Naive thymus-derived CD4-positive, alpha-beta T cell (primary cell): ENCODE measurements at places on chromosomes 6 and 20. TPM values are rescaled to one million over a fixed set of nuclear protein-coding genes. Genes with fewer than 3 reads are reported as not detected.

GRCh38 chr6:6806844-6807518 lies 218.5 kb downstream of the LY86 start:
- no peak for DNase-seq
- H3K27ac ChIP-seq: no peak overlapping the region
- no peaks in the 10 kb centered on the region for H3K27me3 ChIP-seq
- H3K4me3 ChIP-seq: no peak overlapping the region

The ZFP64 gene
- total RNA-seq: 11.6 and 11.9 TPM in 2 replicates

- H3K4me3 ChIP-seq: no peak overlapping the region
- no peak for DNase-seq
- peaks cover 4% of the 10 kb centered on the region for H3K27me3 ChIP-seq
Measured at GRCh38 chr20:62479656-62480055, 3.9 kb upstream of the GATA5 start.

DNA sequence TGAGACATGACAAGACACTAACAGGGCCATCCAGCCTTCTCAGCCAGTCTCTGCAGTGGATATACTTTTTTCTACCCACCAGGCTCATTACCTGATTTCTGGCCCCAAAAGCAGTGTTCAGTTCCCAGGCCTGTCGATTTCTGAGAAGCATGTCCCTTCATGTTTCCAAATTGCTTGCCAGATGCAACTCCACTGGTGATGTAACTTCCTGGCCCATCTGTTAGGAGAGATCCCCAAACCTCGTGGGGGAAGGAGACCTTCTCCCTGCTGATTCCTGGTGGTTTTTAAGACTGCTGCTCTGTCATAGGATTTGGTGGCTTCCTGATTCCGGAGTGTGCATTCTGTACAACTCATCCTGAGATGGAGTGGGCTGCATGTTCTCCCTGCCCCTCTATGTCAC lies 31.6 kb upstream of the MRPS10 start:
- H3K36me3 ChIP-seq: peaks cover 23% of the 10 kb centered on the region
- no peak for DNase-seq
- no peaks in the 10 kb centered on the region for H3K27me3 ChIP-seq
- no peaks in the 10 kb centered on the region for H3K4me1 ChIP-seq

DNA sequence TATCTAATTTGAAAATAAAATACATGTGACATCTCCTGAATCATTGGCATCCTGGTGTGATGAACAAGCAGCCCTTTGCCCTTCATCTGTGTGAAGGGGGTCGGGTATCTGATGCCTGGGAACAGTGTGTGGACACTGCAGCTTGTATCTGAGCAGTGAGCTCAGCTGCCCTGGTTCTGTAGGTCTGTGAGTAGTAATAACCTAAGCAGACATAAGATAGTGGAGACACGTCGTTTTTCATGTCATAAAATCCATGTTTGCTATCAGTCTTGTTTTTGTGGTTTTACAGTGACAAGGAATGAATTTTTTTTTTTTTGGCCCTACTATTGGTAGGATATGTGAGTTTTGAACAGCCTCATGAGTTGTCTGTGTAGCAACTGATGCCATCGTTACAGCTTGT lies 133.0 kb downstream of the JARID2 start:
- H3K27me3 ChIP-seq: no peaks in the 10 kb centered on the region
- H3K36me3 ChIP-seq: peaks cover 2% of the 10 kb centered on the region
- H3K27ac ChIP-seq: no peak overlapping the region
- H3K4me3 ChIP-seq: no peak overlapping the region
- peaks cover 6% of the 10 kb centered on the region for H3K4me1 ChIP-seq

- no peaks in the 10 kb centered on the region for H3K4me1 ChIP-seq
- H3K27me3 ChIP-seq: no peaks in the 10 kb centered on the region
- no peak overlapping the region for H3K4me3 ChIP-seq
- DNase-seq: no peak
- H3K36me3 ChIP-seq: no peaks in the 10 kb centered on the region
- no peak overlapping the region for H3K27ac ChIP-seq
Measured at GRCh38 chr6:121764493-121764892, 329.0 kb downstream of the GJA1 start.

- H3K4me1 ChIP-seq: no peaks in the 10 kb centered on the region
- no peak overlapping the region for H3K4me3 ChIP-seq
- no peak overlapping the region for H3K27ac ChIP-seq
- no peaks in the 10 kb centered on the region for H3K27me3 ChIP-seq
- no peak for DNase-seq
- H3K36me3 ChIP-seq: no peaks in the 10 kb centered on the region
Measured at GRCh38 chr6:16089232-16090062, 39.4 kb upstream of the MYLIP start.

GRCh38 chr20:58868795-58869194 lies 16.3 kb downstream of the GNAS start:
- no peak overlapping the region for H3K4me3 ChIP-seq
- no peaks in the 10 kb centered on the region for H3K36me3 ChIP-seq
- no peak overlapping the region for H3K27ac ChIP-seq
- H3K27me3 ChIP-seq: peaks cover 3% of the 10 kb centered on the region
- no peak for DNase-seq

DNA sequence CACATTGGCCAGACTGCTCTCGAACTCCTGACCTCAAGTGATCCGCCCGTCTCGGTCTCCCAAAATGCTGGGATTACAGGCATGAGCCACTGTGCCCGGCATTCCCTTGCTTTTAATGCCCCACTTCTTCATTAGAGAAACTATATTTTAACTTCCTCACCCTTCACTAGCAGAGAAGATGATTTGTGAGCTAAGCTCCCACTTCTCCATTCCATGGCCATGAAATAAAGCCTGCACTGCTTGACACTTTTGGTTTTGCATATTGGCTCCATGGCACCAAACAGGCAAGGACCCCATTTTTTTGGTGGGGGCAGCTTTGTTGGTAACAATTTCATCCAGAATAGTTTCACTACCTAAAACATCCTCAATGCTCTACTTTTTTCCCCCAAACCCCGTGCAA lies 145.3 kb downstream of the TFAP2B start:
- no peak overlapping the region for H3K27ac ChIP-seq
- H3K36me3 ChIP-seq: no peaks in the 10 kb centered on the region
- no peak for DNase-seq
- H3K4me1 ChIP-seq: no peaks in the 10 kb centered on the region
- H3K27me3 ChIP-seq: no peaks in the 10 kb centered on the region

The SIRT5 gene
- 23.3 TPM for total RNA-seq

GRCh38 chr6:139430899-139431601 lies 56.6 kb upstream of the CITED2 start:
- no peak for DNase-seq
- H3K4me1 ChIP-seq: no peaks in the 10 kb centered on the region
- H3K27ac ChIP-seq: no peak overlapping the region
- H3K36me3 ChIP-seq: no peaks in the 10 kb centered on the region
- H3K27me3 ChIP-seq: no peaks in the 10 kb centered on the region
